Activated CD8-positive, alpha-beta memory T cell treated with anti-CD3 and anti-CD28 coated beads for 1 hour (primary cell): ENCODE measurements at places on chromosomes 7 and 10.

DNA sequence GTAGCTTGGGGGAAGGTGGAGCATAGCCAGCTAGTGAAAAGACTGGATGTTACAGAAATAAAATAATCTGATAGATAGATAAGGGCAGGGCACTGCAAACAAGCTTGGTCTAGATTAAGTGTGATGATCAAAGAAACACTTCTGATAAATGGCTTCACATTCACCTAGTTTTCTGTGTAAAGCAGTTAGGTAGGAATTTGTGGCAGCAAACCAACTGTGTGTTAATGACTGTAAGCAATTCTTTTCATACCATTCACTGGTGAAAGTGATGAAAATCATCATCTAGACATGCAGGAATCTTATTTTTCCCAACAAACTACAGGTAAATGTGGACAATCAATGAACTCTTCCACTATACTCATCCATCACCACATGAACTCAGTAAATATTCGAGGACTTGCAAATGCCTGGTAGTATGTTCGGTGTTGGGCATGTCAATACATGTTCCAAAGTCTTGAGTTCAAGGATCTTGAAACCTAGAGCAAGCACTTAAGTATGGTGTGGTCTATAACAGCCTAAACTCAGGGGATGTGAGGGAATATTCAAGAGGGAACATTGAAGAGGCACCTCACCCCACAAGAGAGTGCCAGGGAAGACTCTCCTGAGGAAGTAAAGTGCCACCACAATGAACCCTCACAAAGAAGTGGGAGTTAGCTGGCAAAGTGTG, 20.5 kb downstream of the PON3 start:
- no peak for DNase-seq

- no peak for DNase-seq
Measured at GRCh38 chr10:80462299-80462980, 8.3 kb downstream of the TSPAN14 start.

DNA sequence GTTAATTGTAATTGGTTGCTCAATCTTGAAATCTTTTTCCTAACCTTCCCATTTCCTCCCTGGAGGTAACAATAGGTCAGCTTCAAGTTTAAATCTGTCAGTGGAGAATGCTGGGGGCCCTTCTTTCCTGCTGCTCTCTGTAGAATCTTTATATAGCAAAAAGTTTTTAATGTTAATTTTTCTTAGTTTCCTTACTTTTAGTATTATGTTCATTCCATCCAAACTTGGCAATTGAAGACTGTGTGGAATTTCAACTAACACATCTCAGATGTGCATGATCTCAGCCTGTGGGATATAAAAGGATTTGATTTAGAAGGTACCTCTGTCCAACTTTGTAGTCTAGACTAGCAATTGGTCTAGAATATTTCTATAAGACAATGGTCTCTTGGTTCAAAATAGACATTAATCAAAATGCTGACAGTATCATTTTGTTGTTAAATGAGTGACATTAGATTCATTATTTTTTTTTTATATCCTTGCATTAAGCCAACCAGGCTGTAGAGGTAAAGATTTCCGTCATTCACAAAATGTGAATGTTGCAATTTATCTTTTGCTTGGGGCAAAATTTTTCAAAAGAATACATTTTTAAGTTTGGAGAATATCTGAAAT, 100.4 kb upstream of the SEMA3A start:
- DNase-seq, result no peak

DNA sequence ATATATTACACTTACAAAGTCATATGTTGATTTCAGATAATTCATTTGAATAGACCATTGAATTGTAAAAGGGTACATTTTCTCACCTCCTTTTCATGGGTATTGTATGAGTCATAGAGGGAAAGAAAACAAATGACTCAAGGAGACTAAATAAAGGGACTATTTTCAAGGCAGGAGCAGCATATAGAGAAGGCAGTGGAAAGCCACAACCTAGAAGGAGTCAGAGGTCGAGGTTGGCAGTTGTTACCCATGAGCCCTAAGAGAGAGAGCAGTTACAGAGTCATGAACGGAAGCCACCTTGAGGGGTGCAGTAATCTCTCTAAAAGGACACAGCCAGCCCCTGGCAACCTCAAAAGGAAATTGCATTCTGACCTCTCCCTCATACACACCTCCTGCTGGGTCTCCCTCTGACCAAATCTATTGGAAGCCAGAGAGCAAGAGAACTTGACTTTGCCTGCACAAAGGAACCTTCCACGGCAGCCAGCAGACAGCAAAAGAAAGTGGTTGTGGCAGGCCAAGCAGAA, 137.9 kb downstream of the GRM8 start:
- no peak for DNase-seq

GRCh38 chr10:132883391-132883881, 58.9 kb downstream of the CFAP46 start:
- DNase-seq, result no peak

- no peak for DNase-seq
Measured at GRCh38 chr7:44735403-44736165, 13.1 kb upstream of the ZMIZ2 start.

DNA sequence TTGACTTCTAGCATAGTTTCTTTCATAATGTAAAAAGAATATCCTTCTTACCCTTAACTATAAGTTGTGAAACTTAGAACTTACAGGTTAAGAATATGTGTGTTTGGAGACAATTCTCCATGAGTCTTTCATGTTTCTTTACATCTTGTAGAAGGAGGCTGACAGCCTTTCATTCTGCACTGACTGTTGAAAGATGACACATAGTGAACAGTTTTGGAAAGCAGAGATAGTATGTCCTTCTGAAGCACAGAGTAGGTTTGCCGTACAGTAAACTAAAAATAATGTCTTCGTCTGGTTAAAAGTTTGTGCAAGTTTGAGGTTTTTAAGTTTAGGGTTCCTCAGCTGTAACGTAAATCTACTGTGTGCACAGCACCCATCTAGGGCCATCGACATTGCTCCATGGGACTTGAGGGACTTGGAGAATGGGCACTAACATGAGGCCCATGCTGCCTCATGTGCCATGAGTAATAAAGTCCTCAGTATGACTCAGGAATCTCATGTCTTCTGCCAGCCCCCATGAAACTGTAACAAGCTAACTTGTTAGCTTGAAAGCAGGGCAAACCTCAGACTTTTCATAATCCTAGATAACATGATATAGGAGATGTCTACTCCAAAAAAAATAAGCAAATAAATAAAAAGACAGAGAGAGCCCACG, 24.5 kb upstream of the ELAPOR2 start:
- DNase-seq, result no peak

- no peak for DNase-seq
Measured at GRCh38 chr7:99730238-99730810, 4.7 kb downstream of the CYP3A7 start.

- DNase-seq, result no peak
Measured at GRCh38 chr7:28702171-28702570, 256.0 kb downstream of the TRIL start.

DNA sequence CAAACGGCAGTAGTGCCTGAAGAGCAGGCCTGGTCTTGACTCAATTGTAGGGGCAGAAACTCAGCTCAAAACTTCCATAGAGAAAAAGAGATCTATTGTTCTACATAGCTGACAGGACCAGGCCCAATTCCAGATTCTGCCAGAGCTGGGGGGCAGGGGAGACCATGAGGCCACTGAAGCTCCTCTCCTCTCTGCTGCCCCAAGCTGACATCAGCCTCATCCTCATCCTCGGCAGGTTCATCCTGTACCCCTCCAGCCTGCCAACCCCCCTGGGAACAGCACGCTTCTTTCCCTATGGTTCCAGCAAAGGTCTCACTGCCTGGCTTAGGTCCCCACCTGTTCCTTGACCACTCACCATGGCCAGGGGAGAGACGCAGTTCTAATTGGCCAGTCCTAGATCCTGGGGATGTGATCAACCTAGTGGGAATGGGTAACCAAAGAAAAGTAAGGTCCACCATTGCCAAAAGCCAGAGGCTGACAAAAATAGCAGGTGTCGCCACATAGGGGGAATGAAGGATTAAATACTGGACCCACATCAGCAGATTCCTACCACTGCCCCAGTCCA, 42.9 kb downstream of the CCDC3 start:
- no peak for DNase-seq

GRCh38 chr10:109886037-109886780, 37.1 kb downstream of the XPNPEP1 start:
- no peak for DNase-seq

- DNase-seq, result no peak
Measured at GRCh38 chr10:109205929-109206585, 717.3 kb downstream of the XPNPEP1 start.

DNA sequence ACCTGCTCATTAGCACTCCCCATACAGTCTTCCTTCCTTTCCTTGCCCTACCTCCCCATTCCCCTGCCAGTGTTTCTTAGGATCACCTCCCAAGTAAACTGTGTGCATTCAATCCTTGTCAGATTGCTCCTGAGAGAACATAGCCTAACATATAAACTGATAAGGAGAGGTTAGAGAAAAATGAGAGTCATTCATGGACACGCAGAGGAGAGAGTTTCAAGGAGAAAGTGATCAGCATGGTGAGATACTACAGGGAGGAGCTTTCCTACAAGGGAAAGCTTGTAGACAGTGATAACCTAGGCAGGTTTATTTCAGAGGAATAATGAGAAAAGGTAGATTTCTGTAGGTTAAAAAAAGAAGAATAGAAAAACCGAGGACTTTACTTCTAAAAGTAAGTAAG, 2.8 kb upstream of the ZC3HAV1L start:
- DNase-seq, result no peak

GRCh38 chr7:50533866-50534265, 31.3 kb downstream of the DDC start:
- no peak for DNase-seq

GRCh38 chr10:113631684-113632367, 32.0 kb downstream of the NRAP start:
- no peak for DNase-seq

GRCh38 chr10:72557362-72557761, 68.5 kb downstream of the MICU1 start:
- DNase-seq, result no peak

- no peak for DNase-seq
Measured at GRCh38 chr10:115093286-115093775, at the start of gene ATRNL1. TSS of gene ATRNL1 (plus strand) at chr10:115093365. CDS start at chr10:115093751, 386 bp downstream.

- DNase-seq, result no peak
Measured at GRCh38 chr10:7082967-7083366, 327.9 kb downstream of the SFMBT2 start.

DNA sequence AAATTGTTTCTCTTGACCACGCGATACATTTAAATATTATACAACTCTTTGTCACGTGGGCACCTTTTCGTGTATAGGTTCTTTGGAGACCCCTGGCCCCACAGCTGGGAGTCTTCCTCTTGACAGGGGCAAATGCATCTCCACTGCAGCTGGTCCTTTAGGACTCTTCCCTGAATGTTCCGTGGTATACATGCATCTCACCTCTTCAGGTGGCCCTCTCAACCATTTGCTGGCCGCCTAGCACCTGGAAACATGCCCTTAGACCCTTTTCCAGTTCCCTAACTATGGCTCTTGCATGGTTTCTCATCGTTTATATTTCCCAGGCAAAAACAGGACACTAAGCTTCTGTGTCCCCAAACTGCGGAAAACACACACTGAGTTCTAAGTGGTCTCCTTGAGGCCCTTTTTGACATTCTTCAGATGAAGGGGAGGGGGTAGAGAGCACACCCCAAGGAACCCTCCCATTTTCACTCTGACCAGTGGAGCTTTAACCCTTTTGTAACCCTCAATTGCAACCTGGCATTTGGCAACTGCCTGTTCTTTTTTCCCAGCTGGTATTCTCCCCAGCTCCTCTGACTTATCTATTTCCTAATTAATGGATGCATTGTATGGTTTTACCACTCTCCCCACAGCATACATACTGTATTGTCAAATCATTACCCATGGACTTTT, 20.6 kb downstream of the HNRNPA2B1 start:
- DNase-seq, result no peak

DNA sequence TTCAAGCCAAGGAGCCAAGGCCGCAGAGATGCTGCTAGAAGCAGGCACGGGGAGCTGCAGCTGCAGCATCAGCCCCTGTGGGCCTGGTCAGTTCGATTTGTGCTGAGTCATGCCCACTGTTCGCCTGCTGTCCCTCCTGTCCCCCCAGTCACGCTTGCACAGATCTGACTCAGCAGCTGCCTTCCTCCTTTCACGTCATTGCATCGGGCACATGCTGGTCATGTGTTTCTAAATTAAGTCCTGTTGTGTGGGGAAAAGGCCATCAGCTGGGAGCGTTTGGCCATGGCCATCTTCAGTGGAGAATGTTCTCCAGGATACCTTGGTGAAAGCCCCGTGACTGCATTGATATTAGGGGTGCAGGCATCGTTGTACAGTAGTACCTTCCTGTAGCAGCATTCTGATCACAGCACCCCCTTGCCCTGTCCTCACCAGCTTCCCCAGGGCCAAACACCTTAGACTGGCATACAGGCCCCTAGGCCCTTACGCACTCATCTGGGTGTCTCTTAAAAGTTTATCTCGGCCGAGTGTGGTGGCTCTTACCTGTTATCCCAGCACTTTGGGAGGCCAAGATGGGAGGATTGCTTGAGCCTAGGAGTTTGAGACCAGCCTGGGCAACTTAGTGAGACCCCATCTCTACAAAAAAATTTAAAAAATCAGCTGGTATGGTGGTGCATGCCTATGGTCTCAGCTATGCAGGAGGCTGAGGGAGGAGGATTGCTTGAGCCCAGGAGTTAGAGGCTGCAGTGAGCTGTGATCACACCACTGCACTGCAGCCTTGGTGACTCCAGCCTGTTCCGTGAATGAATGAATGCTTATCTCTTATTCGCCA, 23.2 kb downstream of the POR start:
- no peak for DNase-seq

GRCh38 chr10:43062402-43063160, 14.3 kb upstream of the RET start:
- DNase-seq, result no peak

DNA sequence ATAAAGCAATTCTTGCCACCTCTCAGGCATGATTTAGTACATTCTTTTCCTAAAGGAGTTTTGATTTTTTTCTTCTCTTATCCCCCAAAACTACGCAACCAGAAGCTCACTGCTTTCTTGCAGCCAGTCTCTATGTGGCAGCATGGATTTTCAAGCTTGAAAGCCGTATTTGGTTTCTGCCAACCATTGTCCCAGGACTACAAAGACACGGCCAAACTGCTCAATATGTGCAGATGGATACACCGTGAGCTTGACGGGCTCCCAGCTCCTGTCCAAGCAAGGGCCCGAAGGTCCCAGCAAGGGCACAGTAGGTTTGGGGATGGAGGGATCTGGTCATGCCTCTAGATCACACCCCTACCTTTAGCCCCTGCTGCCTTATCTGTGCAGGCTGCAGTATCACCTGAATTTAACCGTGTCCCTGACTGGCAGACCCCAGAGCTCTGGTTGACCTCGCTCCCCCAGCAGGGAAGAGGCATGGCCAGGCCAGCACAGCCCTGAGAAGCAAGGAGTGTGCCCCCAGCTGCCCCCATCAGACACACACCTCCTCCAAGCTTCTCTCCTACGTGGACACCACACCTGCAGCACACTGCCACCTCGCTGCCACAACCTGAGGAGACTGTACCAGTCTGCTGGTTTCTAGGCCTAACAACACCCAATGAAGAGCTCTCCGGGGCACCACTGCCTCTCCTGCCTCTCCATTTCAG, 86.8 kb downstream of the COBL start:
- no peak for DNase-seq

GRCh38 chr7:26135076-26135475, 16.9 kb upstream of the NFE2L3 start:
- DNase-seq, result no peak
